Right kidney (tissue), 9 donors: ENCODE measurements at places on chromosomes 2 and 18.

DNA sequence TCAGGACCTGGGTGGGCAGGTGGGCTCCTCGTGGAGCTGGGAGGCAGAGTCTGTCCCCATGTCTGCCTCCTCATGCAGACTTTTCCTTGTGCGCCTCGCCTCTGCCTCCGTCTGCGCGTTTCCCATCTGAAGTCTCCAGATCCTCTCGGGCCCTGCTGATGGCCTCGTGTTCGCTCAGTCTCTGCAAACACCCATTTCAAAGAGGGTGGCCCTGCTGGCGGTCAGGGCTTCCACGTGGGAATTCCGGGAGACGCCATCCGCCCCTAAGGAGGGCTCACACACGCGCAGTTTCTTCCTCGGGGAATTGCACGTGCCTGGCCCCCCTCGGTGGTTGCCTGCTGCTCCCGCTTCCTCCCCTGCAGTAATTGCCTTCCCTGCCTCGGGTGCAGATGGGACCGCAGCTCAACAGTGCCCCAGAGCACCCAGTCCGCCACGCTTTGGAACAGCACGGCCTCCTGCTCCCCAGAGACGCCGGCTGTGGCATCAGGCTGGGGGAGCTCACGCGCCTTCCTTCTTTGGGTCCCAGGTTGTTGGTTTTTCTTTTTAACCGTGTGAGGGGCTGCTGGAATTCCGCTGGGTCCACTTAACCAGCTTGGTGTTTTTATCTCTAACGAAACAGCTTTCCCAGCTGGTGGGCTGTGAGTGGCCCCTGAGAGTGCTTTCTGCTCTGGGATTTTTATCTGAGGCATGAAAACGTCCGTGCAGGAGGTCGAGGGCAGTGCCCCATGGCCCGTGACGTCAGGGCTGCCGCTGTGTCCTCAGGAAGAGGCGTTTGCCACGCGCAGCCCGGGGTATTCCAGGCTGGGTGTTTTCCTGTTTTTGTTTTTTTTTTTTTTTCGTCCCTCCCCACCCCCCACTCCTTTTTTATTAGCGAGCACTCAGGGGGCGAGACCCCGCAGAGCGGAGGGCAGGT lies 16.1 kb downstream of the NFATC1 start:
- DNase-seq, result peak; percentile 43

GRCh38 chr2:3461801-3462492 lies 57.4 kb downstream of the ADI1 start:
- peak; percentile 56 for DNase-seq

DNA sequence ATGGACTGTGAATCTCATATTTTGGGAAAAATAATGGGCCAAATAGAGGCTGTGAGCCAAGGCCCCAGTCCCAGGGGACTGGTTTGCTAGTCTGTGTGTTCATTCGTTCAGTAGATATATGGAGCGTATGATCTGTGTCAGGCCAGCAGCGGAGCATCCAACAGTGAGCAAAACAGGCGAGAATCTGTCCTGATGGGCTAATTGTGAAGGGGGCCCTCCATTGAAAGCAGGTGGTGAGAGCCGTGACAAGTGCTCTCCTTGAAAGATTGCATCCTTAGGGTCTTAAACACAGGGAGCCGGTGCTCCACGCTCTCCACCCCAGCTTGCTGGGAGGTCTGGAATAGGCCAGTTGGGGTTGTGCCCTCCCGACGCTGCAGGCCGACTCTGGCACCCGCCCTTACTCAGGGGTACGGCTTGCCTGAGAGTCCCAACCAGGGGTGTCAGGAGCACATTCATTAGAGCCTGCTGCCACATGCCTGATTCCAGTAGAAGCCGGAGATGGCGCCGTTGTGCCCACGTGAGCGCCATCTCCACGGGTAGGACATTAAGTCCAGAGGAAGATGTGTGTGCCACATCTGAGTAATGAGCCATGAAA lies 213.3 kb downstream of the SH3RF3 start:
- DNase-seq, result no peak

GRCh38 chr2:246489-247144 lies 17.2 kb downstream of the SH3YL1 start:
- DNase-seq, result peak; percentile 19

GRCh38 chr2:180385601-180386201 lies 378.6 kb upstream of the CWC22 start:
- no peak for DNase-seq

DNA sequence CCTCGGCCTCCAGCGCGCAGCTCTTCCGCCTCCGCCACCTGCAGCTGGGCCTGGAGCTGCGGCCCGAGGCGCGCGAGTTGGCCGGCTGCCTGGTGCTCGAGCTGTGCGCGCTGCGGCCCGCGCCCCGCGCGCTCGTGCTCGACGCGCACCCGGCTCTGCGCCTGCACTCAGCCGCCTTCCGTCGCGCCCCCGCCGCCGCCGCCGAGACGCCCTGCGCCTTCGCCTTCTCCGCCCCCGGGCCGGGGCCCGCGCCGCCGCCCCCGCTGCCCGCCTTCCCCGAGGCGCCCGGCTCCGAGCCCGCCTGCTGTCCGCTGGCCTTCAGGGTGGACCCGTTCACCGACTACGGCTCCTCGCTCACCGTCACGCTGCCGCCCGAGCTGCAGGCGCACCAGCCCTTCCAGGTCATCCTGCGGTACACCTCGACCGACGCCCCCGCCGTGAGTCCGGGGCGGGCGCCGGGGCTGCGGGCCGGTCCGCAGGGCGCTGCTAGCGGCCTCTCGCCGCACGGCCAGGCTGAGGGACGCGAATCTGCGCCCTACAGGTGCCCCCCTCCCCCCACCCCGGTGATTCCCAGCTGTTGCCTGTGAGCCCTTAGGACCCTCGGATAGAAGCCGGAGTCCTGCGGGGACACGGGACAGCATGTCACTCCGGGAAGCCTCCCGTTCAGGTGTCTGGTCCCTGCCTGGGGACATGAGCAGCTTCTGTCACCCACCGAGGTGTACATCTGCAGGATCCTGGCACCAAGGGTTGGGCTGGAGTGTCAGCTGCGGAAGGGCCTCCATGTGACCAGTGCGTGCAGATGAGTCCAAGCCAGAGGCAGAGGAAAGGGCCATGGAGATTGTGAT lies 616 bp downstream of the RNPEPL1 start:
- peak; percentile 67 for DNase-seq

GRCh38 chr18:37958499-37958898 lies 392.9 kb upstream of the CELF4 start:
- no peak for DNase-seq

- no peak for DNase-seq
Observed at GRCh38 chr2:230356084-230356483, 29.1 kb downstream of the SP140L start.

DNA sequence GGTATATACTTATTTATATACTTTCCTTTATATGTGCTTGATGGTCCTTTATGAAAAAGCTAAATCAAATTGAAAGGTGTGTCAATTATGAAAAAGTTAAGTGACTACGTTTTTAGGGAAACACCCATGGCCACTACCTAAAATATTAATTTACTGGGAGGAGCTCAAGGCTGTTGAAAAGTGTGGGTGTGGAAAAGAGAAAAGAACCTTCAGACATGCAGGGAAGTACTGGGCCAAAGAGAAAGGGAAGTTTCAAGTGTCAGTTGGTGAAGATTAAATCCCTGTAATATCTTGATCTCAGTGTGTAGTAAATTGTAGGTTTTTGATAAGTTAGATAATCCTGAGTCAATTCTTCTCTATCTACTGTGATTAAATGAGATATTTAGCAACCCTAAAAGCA lies 6.2 kb upstream of the GKN1 start:
- DNase-seq, result no peak

DNA sequence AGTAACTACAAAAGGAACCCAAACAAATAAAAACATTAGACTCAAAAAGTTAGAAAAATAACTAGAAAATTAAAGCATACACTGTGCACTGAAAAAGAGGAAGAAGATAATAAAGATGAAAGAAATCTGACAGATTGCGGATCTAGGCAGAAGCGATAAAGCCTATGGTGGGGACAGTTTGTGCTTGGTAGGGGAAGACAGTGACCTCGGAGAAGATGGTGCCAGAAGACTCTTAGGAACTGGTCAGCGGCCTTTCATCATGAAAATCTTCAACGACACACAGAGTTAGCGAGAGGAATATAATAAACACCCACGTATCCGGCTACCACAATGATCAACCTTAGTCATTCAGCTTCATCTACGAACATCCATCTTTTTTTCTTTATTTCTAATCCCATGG lies 180.5 kb downstream of the HDAC4 start:
- DNase-seq, result no peak

GRCh38 chr2:157259960-157260359 lies 2.5 kb downstream of the GALNT5 start:
- no peak for DNase-seq

- no peak for DNase-seq
Observed at GRCh38 chr2:81545626-81546025, 1241.1 kb upstream of the LRRTM1 start.

- DNase-seq, result peak; percentile 62
Observed at GRCh38 chr2:69306393-69306821, 80.6 kb downstream of the GFPT1 start.

- DNase-seq, result no peak
Observed at GRCh38 chr18:55452123-55452611, 135.8 kb downstream of the TCF4 start.

- peak; percentile 65 for DNase-seq
Observed at GRCh38 chr2:15673919-15674636, 82.4 kb downstream of the DDX1 start.

GRCh38 chr2:32399221-32399620 lies 42.4 kb downstream of the BIRC6 start:
- no peak for DNase-seq

GRCh38 chr2:64635976-64636911 lies 17.5 kb downstream of the SERTAD2 start:
- no peak for DNase-seq

DNA sequence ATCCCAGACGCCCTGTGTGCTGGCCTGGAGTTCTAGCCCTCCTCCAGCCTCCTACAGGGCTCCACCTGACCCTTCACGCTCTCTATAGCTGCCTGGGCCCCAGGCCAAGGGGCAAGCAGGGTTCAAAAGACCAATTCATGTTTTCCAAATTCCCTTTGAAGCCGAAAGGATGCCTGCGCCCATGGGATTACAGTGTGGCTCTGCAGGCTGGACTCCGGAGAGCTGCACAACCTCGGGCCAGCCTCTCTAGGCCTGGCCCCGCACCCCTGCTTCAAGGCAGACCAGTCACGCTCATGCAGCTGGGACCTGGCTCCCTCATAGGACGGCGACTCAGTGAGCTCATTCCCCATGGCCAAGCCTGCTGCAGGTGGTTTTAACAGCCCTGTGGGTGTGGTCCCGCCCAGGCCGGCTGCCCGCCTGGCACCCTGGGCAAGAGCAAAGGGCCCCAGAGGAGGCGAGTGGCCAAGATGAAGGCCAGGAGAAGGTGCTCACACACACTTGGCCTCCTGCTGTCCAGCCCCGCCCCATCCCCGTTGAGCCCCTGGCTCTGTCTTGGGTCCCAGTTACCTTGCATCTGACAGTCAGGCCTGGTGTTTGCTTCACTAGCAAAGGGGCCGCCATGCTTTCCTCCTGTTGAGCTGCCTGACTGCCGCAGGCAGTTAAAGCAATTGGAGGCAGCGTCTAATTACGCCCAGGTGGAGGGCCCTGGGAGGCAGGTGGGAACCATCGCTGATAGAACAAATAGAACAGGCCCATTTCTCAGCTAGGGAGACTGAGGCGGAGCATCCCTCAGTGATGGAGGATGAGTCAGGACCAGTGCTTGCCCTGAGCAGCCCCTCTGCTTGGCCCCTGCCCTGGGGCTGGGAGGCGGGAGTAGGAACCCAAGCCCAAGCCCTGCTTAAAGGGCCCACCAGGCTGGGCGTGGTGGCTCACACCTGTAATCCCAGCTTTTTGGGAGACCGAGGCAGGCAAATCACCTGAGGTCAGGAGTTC lies 56.9 kb downstream of the SMAD7 start:
- no peak for DNase-seq

GRCh38 chr2:197081294-197081693 lies 154.8 kb upstream of the PGAP1 start:
- DNase-seq, result no peak

GRCh38 chr18:74791501-74792194 lies 194.0 kb downstream of the ZNF407 start:
- no peak for DNase-seq

DNA sequence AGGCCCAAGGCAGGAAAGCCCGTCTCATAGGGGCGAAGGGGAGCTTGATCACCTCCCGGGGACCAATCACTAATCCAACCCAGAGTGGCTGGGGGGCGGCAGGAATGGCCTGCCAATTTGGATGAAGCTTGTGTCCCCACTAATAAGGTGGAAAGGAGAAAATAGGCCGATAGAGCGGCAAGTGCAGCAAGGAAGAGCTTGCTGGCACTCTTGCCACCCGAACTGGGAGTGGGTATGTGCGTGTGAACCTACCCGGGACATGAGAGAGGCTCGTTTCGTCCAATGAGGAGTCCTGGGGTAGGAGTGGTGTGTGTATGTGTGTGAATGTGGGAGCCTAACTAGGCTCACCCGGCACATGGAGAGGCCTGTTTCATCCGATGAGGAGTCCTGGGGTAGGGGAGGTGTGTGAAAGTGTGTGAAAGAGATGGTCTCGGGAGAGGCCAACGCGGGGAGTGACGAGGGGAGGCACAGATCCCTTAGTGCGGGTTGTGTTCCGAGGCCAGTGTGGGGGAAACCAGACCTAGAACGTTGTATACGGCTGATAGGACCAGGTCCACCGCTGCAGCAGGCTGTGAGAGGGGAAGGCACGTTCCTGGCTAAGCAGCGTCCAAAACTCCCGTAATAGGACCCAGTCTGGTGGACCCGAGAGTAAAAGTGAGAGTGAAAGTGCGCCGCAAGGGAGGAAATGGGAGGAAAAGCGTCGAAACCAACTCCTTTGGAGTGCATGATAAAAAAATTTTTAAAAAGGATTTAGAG lies 47.1 kb upstream of the SELENOI start:
- DNase-seq, result peak; percentile 78

- DNase-seq, result no peak
Observed at GRCh38 chr2:108184419-108184818, 55.3 kb upstream of the SULT1C3 start.

- DNase-seq, result no peak
Observed at GRCh38 chr2:181196401-181196800, 216.0 kb downstream of the UBE2E3 start.

DNA sequence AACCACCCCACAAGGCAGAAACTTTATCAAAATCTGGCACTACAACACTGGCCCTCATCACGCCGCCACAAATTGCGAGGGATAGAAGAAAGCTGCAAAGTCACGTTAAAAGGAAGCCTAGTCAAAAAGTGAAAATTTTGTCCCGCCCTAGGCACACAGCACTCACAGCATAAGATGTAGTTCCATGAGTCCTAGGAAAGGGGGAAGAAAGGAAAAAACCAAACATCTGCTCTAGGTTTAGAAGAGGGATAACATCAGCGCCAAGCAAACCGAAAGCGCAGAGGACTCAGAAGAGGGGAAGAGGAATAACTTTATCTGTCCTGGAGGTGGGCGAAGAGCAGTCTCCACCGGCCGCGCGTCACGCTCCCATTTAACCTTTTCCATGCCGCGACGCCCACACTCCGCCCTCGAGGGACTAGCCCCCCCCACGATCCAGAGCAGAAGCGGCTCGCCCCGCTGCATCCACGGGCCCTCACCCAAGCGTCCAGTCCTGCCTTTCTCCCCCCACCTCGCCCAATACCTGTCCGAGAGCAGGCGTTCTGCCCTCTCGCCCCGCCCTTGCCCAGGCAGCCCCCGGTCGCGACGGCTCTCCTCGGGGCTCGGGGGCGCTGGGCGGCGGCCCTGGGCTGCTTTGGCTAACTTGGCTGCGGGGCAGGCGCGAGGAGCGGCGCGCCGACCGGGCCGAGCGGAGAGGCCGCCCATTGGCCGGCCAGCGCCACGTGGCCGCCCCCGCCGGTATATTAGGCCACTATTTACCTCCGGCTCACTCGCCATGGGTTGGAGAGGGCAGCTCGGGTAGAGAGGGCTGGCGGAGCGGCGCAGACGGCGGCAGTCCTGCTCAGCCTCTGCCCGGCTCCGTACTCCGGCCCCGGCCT lies at the start of gene HOXD1:
Gene HOXD1 (plus strand): TSS at position 770 of the 875 bp plus-strand sequence. CDS start 134 bp downstream, outside the sequence.
- DNase-seq, result peak; percentile 94

GRCh38 chr2:203685081-203685621 lies 21.3 kb upstream of the CD28 start:
- no peak for DNase-seq
